ENCODE measurements at places on chromosomes 7 and 10. TPM values are rescaled to one million over a fixed set of nuclear protein-coding genes. Genes with fewer than 3 reads are reported as not detected.
A peak's percentile ranks its signal among the peaks of the same experiment; 100 is the strongest.

Gene ANKRD30A
- total RNA-seq = not detected

Gene MAGI2
- total RNA-seq = 0.12 TPM

Gene RARRES2
- not detected for total RNA-seq

Gene RPEL1
- total RNA-seq = not detected

Gene HOXA11
- total RNA-seq = not detected

Gene TMEM139
- 2.3 TPM for total RNA-seq

Gene CRPPA
- total RNA-seq = 1.0 TPM

DNA sequence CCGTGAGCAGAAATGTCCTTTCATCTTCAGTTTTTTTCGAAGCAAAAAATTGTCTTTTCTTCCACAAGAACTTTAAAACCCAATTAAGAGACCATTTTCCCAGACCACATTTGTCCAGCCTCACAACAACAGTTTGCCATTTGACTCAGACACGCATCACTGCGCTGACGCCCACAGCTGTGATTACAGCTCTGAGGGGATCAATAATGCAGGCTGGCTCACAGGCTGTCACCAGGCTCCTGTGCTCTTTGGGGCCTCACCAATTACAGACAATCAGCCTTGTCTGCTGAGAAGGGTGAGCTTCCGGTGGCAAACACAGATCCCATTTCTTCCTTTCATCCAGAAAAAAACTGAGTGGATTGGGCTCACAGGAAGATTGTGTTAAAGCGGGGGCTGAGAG lies 33.3 kb downstream of the DDC start:
- no peaks in the 10 kb centered on the region for H3K36me3 ChIP-seq
- H3K4me3 ChIP-seq = no peak overlapping the region
- H3K27me3 ChIP-seq = peaks cover 17% of the 10 kb centered on the region
- H3K27ac ChIP-seq = no peak overlapping the region

- H3K4me1 ChIP-seq = no peaks in the 10 kb centered on the region
- no peak overlapping the region for H3K4me3 ChIP-seq
- no peak for DNase-seq
Observed at GRCh38 chr10:130491011-130491692, 355.0 kb downstream of the GLRX3 start.

GRCh38 chr7:49817279-49817678 lies 43.8 kb downstream of the VWC2 start:
- no peaks in the 10 kb centered on the region for H3K36me3 ChIP-seq
- H3K27me3 ChIP-seq = peaks cover 10% of the 10 kb centered on the region
- H3K4me1 ChIP-seq = no peaks in the 10 kb centered on the region
- DNase-seq = no peak
- H3K4me3 ChIP-seq = no peak overlapping the region

DNA sequence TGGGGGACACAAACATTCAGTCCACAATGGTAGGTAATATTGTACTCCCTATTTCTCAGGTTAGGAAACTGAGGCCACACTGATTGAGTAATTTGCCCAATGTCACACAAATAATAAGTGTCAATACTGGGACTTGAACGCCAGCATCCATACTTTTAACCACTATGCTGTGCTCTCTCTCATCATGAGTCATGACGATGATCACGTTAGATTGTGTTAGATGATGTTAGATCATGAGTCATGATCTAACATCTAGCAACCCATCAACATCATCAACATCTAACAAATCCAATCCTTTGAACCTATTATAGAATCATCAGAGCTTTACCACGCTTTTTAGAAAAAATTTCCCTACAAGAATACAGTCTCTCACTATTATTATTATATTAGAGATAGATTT lies 28.1 kb upstream of the HERPUD2 start:
- H3K27ac ChIP-seq = peak overlapping the region; percentile 90
- H3K36me3 ChIP-seq = no peaks in the 10 kb centered on the region
- H3K4me3 ChIP-seq = peak overlapping the region; percentile 32
- H3K27me3 ChIP-seq = no peaks in the 10 kb centered on the region
- DNase-seq = peak; percentile 33

DNA sequence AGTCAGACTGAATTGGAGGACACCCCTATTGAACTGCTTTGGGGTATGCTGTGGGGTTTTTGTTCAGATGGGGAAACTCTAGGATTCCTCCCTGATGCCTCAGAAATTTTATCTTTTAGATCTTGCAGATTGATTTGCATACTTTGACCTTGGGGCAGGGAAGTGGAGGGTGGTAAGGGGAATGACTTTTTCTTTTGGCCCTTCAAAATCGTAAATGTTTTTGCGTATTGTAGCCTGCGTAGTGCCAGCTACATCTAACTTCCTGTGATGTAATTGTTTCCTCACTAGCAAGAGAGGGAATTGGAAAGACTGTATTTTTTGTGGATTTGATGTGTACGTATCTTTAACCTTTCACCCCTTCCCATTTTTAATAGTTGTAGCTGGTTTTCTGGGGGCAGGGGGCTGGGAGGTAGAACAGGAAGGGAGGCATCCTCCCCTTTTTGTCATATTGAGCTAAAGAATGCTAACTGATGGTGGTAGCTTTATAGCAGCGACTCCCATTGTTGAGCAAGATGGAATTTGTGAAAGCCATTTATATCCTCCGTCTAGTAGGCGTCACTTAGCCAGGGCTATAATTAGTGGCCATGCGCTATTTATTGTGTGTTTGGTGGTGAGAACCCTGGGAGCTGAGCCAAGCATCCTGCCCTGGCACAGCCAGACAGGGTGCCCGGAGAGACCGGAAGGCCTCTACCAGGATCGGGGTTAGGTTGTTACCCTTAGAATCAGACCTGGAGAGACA lies 11.3 kb downstream of the DUSP5 start:
- H3K27me3 ChIP-seq = no peaks in the 10 kb centered on the region
- H3K36me3 ChIP-seq = peaks cover 100% of the 10 kb centered on the region
- DNase-seq = no peak
- no peak overlapping the region for H3K4me3 ChIP-seq

All from activated CD4-positive, alpha-beta T cell treated with anti-CD3 and anti-CD28 coated beads for 36 hours (primary cell).